ENCODE measurements at places on chromosomes 6 and 20.

GRCh38 chr6:84061174-84061573 is 27.6 kb downstream of the MRAP2 start:
- DNase-seq: no peak

GRCh38 chr6:14231071-14231483 is 113.5 kb downstream of the CD83 start:
- DNase-seq: no peak

- DNase-seq: no peak
These were observed 12.7 kb downstream of the DPPA5 start for GRCh38 chr6:73341335-73341734.

DNA sequence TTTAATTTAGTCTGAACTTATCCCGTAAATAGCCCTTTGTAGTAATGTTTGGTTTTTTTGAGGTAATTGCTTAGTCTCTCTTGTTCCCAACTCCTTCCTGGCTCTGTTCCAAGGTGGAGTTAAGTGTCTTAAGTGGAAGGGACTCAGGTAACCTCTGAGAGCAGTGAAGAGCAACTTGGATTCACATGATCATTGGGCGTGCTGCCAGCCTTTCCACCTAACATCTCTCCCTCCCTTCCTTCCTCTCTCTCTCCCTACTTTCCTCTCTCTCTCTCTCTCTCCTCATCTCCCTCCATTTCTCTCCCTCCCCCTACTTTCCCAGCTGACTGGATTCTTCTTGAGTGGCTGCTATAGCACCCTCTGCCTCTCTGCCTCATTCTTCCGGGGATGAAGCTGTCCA is 232.9 kb upstream of the SASH1 start:
- DNase-seq: no peak

GRCh38 chr6:103277936-103278335 is 1581.8 kb downstream of the HACE1 start:
- no peak for DNase-seq

GRCh38 chr20:51084593-51085377 is 61.9 kb upstream of the KCNG1 start:
- DNase-seq: peak; percentile 88
